ENCODE measurements at places on chromosomes 11 and 22. TPM values are rescaled to one million over a fixed set of nuclear protein-coding genes. Genes with fewer than 3 reads are reported as not detected.

MEI1 gene
- total RNA-seq, result 2.4 TPM

TMEM191B gene
- not detected for total RNA-seq

RAB3IL1 gene
- 20.6 TPM for total RNA-seq

PRR33 gene
- total RNA-seq, result not detected

CRACR2B gene
- 7.4 TPM for total RNA-seq

SMIM35 gene
- not detected for total RNA-seq

RFPL1 gene
- not detected for total RNA-seq

LRRN4CL gene
- total RNA-seq, result 30.9 TPM

SLC1A2 gene
- 0.96 TPM for total RNA-seq

NUP98 gene
- total RNA-seq, result 91.9 TPM

FXYD6 gene
- total RNA-seq, result 21.5 TPM

RAG2 gene
- total RNA-seq, result not detected

OR5B12 gene
- not detected for total RNA-seq

USP35 gene
- 15.1 TPM for total RNA-seq

SCN4B gene
- total RNA-seq, result 1.1 TPM

Measured in omental fat pad (tissue), 4 donors.